H1 (cell line): ENCODE measurements at places on chromosomes 4 and X.

- DNase-seq, result no peak
- peak overlapping the region; percentile 60; the same call in 1 of the 2 replicates for H3K4me3 ChIP-seq
- H3K36me3 ChIP-seq, result no peaks in the 10 kb centered on the region
- H3K27me3 ChIP-seq, result no peaks in the 10 kb centered on the region
- H3K27ac ChIP-seq, result no peak overlapping the region
Observed at GRCh38 chr4:177308847-177309521, 690 bp upstream of the NEIL3 start.

GRCh38 chr4:123557857-123558536, 161.4 kb downstream of the SPRY1 start:
- peaks cover 8% of the 10 kb centered on the region for H3K4me1 ChIP-seq
- no peak overlapping the region for H3K27ac ChIP-seq
- no peak for DNase-seq

DNA sequence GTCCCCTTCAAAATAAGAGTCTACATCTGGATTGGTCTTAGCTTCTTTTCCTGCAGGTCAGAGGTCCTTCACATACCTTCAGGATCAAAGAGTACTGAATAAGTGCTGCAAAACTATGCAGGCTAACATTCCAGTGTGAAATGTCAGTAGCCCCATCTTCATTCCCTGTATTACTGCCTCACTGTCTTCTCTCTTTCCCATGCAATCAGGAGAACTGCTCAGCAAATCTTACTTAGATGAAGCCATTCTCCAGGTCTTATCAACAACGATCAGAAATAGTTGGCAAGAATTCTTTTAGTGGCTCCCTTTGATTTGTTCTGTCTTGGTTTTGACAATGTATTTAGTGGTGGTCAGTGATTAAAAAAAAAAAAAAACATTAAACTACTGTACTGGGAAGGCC, 26.0 kb upstream of the IQCM start:
- DNase-seq, result no peak
- no peak overlapping the region for H3K27ac ChIP-seq
- no peaks in the 10 kb centered on the region for H3K27me3 ChIP-seq
- H3K4me3 ChIP-seq, result no peak overlapping the region
- H3K4me1 ChIP-seq, result no peaks in the 10 kb centered on the region

DNA sequence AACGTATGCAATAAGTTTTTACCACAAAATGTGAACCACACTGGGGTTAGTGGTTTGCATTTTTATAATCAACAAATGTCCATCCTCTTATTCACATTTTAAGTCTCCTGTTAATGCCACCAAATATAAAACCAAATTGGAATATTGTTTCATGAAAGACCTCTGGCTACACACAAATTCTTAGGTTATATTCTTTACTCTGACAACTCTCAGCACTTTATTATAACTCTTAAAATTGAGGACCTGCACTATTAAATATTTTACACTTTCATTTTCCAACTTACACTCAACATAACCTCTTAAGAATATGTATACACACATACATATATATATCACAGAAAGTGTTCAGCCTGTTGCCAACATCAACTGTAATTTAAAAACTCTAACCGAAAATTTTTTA, 2.8 kb downstream of the PDE5A start:
- no peak overlapping the region; the same call in 1 of the 2 replicates for H3K4me3 ChIP-seq
- no peaks in the 10 kb centered on the region for H3K36me3 ChIP-seq
- H3K27me3 ChIP-seq, result no peaks in the 10 kb centered on the region
- H3K4me1 ChIP-seq, result no peaks in the 10 kb centered on the region
- DNase-seq, result no peak

GRCh38 chrX:153636716-153637115, 10.3 kb upstream of the DUSP9 start:
- H3K27ac ChIP-seq, result no peak overlapping the region
- no peak overlapping the region for H3K4me3 ChIP-seq
- H3K27me3 ChIP-seq, result no peaks in the 10 kb centered on the region
- H3K4me1 ChIP-seq, result peaks cover 7% of the 10 kb centered on the region; the same call in 1 of the 2 replicates
- DNase-seq, result no peak

- no peak for DNase-seq
- H3K27ac ChIP-seq, result no peak overlapping the region
- H3K36me3 ChIP-seq, result no peaks in the 10 kb centered on the region
- no peak overlapping the region for H3K4me3 ChIP-seq
- H3K27me3 ChIP-seq, result no peaks in the 10 kb centered on the region
Observed at GRCh38 chr4:101177154-101177553, 170.2 kb downstream of the PPP3CA start.

GRCh38 chr4:1309261-1310010, 19.7 kb downstream of the MAEA start:
- DNase-seq, result peak; percentile 89
- peaks cover 15% of the 10 kb centered on the region for H3K36me3 ChIP-seq
- H3K27ac ChIP-seq, result peak overlapping the region; percentile 77
- H3K27me3 ChIP-seq, result no peaks in the 10 kb centered on the region
- peak overlapping the region; percentile 51 for H3K4me3 ChIP-seq
- peaks cover 4% of the 10 kb centered on the region for H3K4me1 ChIP-seq

- H3K4me1 ChIP-seq, result peaks cover 8% of the 10 kb centered on the region; the same call in 1 of the 2 replicates
- H3K4me3 ChIP-seq, result no peak overlapping the region
- H3K36me3 ChIP-seq, result no peaks in the 10 kb centered on the region
- no peak for DNase-seq
- peaks cover 1% of the 10 kb centered on the region for H3K27me3 ChIP-seq
- no peak overlapping the region for H3K27ac ChIP-seq
Observed at GRCh38 chr4:80465238-80465637, 129.7 kb downstream of the CFAP299 start.

- DNase-seq, result no peak
- no peaks in the 10 kb centered on the region for H3K27me3 ChIP-seq
- H3K4me1 ChIP-seq, result no peaks in the 10 kb centered on the region
- no peak overlapping the region for H3K27ac ChIP-seq
- no peak overlapping the region for H3K4me3 ChIP-seq
Observed at GRCh38 chr4:176011529-176011928, 54.1 kb upstream of the WDR17 start.

DNA sequence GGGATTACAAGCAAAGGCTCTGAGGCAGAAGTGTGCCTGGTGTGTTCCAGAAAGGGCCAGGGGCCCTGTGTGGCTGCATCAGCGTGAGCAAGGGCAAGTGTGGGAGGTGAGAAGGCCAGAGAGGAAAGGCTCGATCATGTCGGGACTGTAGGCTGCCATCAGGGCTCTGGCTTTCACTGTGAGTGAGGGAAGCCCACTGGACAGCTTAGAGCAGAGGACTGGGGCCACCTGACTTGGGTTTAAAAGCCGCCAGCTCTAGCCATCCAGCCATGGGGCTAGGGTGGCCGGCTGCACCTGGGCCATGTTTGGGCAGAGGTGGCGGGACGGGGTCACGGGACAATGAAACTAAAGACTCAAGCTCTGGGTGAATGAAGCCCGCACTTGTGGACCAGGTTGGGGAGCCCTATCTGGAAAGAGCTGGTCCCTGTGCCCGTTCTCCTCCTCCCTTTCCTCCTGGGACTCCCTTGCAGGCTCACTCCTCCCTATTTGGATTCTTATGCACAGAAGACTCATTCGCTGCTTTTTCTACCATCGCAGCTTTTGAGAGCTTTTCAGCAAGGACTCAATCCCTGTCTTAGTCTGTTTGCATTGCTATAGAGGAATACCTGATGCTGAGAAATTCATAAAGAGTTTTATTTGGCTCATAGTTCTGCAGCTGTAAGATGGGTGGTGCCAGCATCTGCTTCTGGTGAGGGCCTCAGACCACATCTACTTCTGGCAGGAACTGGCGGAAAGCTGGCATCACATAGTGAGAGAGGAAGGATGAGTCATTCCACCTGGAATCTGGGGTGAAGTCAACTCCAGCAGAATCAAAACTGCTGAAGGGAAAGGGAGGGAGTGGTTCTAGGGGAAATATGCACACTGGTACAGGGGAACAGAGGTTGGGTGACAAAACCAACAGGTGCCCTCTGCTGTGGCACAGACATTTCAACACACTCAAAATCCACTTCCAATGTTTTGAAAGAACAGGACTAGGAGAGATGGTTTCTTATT, 15.3 kb downstream of the CTAG1B start:
- H3K27me3 ChIP-seq, result no peaks in the 10 kb centered on the region
- H3K4me3 ChIP-seq, result no peak overlapping the region
- DNase-seq, result no peak
- no peak overlapping the region for H3K27ac ChIP-seq
- H3K36me3 ChIP-seq, result no peaks in the 10 kb centered on the region

DNA sequence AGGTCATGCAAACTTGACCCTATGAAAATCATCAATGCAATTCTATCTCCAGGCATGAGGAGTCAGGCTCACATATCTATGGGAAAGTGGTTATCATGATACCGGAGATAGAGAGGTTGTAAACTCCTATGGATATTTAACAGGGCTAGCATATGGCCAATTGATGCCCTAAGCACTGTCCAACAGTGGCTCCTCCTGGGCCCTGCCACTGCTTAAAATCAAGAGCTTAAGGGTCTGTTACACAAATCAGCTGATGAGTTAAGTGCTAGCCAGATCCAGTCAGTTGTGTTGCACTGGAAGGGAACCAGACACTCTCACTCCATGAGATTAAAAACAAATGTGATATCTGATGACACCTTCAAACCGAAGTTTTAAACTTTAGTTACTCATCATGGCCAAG, 337.6 kb downstream of the STIM2 start:
- no peak for DNase-seq
- H3K4me1 ChIP-seq, result no peaks in the 10 kb centered on the region

- no peak overlapping the region for H3K27ac ChIP-seq
- no peaks in the 10 kb centered on the region for H3K27me3 ChIP-seq
- H3K36me3 ChIP-seq, result no peaks in the 10 kb centered on the region
- DNase-seq, result no peak
- H3K4me1 ChIP-seq, result no peaks in the 10 kb centered on the region
- no peak overlapping the region for H3K4me3 ChIP-seq
Observed at GRCh38 chr4:149211876-149212275, 603.8 kb downstream of the IQCM start.

GRCh38 chrX:15158736-15159406, 111.0 kb downstream of the ASB9 start:
- DNase-seq, result no peak
- H3K4me1 ChIP-seq, result no peaks in the 10 kb centered on the region
- no peak overlapping the region for H3K4me3 ChIP-seq
- no peak overlapping the region for H3K27ac ChIP-seq
- H3K27me3 ChIP-seq, result no peaks in the 10 kb centered on the region
